ENCODE measurements at places on chromosomes 6 and 20.

DNA sequence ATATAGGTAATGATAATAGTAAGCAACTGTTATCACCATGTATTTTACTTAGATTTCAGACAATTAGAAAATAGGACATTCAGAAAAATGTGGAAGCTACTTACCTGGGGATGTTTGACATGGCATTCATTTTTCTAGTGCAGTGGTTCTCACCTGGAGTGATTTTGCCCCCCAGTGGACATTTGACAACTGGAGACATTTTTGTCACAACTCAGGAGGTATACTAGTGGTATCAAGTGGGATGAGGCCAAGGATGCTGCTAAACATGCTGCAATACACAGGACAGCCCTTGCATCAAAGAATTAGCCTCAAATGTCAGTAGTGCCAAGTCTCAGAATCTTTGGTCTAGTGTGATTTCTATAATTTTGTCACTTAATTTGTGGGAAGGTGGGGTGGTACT is 36.1 kb downstream of the NUS1 start:
- DNase-seq = no peak

DNA sequence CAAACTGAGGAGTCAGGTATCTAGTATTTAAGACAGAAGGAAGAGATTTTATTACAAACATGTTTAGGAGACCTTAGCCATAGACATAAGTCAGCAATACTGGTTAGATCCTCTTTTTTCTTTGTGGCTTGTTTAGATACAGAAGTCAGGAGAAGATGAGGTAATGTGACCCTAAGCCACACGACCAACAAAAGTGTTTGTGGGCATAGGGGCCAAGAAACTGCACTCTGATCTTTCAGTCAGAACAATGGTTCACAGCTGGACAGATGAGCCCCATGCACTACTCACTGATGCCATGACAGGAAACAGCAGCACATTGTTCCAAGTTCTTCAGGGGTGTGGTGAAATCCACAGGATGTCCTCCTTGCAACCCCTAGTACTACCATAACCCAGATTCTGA is 238.5 kb upstream of the RAB32 start:
- DNase-seq = no peak

DNA sequence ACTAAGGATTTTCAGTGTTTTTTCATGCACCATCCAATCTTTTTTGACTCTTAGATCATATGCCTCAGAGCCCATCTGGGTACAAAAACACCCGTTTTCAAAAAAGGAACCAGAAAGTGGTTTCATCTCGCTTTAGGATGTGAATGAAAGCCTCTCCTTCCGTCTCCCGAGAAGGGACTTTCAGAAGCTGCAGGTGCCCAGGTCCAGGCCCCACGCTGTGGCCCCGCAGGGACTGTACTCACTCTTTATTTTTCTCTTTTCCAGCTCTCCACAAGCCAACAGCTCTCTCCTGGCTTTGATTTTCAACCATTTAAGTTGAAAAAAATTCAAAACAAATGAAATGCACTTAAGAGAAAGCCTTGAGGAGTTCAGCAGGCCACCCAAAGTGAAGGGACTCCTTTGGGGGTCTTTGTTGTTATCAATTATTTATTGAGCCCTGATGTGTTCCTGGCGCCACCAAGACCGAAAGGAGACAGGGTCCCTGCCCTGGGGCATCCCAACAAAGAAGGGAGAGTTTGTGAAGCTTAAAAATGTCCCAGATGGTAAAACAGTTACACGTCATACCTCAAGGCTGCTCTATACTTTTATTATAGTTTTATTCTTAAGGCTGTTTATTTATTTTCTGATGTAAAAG is 467.3 kb downstream of the PREX1 start:
- no peak for DNase-seq

DNA sequence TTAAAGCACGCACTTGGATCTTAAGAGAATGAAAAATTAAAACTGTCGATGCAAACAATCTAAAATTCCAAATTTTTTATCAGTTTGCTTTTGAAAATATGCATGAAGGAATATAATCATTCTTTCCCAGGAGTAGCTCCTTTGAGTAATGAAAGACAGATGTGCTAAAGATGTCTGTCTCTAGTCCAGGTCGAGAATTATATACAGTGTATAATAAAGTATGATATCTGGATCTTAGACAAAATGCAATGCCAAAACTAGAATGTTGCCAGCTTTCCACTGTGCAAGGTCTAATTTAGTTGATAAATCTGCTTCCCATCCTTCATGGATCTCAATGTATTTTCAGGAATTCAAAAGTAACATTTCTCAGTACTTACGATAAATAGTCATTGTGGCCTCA is 65.1 kb upstream of the ADGRG6 start:
- DNase-seq = no peak

DNA sequence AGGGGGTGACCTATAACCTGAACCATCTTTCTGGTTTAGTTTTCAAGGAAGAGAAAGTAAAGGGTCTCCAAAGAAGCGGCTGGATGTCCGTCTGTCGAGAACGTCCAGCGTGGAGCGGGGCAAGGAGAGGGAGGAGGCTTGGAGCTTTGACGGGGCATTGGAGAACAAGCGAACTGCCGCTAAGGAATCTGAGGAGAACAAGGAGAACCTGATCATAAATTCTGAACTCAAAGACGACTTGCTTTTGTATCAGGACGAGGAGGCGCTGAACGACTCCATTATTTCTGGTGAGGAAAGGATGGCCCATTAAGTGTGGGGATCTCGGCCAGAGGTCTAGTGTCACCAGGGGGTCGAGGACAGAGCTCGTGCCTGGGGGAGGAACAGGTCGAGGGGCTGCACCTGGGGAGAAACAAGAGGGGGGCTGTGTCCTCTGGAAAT is 159.2 kb downstream of the SYCP2 start:
- DNase-seq = no peak

- DNase-seq = no peak
These were observed 81.9 kb downstream of the TFAP2C start for GRCh38 chr20:56711018-56711417.

DNA sequence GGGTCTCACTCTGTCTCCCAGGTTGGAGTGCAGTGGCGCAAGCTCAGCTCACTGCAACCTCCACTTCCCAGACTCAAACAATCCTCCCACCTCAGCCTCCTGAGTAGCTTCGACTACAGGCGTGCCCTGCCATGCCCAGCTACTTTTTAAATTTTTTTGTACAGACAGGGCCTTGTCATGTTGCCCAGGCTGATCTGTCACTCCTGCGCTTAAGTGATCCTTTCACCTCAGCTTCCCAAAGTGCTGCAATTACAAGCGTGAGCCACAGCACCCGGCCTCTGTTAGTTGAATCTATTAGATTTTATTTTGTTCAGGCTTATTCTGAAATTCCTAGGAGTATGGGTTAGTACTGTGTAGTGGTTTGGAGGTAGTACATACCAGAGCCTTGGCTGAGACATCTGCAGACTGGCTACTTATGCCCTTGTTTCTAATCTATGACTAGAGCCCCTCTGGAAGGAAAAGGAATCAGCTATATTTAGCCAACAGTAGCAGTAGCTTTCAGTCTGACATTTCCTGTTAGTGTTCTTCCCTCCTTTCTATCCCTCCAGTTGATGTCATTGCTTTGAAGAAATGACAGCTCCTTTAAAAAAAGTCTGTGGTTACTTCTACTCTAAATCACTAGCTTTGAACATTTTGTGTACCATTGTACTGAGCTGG is 74.4 kb downstream of the ITCH start:
- DNase-seq = no peak

- DNase-seq = no peak
These were observed 29.1 kb upstream of the LMBRD1 start for GRCh38 chr6:69825904-69826303.

- DNase-seq = no peak
These were observed 32.4 kb upstream of the PBOV1 start for GRCh38 chr6:138250513-138251247.

- no peak for DNase-seq
These were observed 226.3 kb upstream of the SMLR1 start for GRCh38 chr6:130600880-130601341.

DNA sequence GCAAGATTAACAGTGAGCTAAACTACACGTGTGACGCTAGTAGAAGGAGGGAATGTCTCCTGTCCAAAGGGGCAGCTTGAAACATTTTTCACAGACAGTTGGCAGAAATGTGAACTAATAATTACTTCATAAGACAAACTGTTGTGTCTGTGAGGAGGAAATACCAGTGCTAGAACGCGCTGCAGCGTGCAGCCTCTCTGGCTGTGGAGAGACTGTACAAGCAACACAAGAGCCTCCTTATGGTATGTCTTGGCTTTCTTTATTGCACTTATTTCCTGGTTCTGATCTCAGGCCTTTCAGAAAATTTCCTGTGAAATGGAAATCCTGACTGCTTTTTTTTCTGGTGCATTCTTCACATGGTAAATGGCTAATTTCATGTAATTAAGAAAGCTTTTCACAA is 25.3 kb upstream of the TIAM2 start:
- no peak for DNase-seq

- no peak for DNase-seq
These were observed 49.3 kb downstream of the PRR18 start for GRCh38 chr6:166258854-166259276.

GRCh38 chr6:165987483-165988301 is 180.0 kb downstream of the TBXT start:
- no peak for DNase-seq

GRCh38 chr20:51125780-51126179 is 102.9 kb upstream of the KCNG1 start:
- no peak for DNase-seq

GRCh38 chr20:57801581-57801980 is 91.8 kb upstream of the PMEPA1 start:
- DNase-seq = no peak
